ENCODE measurements at places on chromosomes 6 and 20.

- no peak for DNase-seq
These were observed 120.4 kb upstream of the PLCB4 start for GRCh38 chr20:8948442-8949020.

DNA sequence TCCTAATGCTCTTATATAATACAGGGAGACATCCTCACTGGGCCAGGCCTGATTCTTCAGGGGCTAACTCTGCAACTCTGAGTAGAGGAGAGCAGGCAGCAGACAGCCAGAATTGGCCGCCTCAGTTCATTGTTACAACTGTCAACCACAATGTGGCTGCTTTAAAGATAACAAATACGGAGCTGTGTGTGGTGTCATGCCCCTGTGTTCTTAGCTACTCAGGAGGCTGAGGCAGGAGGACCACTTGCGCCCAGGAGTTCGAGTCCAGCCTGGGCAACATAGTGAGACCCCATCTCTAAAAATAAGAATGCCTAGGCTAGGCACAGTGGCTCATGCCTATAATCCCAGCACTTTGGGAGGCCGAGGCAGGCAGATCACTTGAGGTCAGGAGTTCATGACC is 34.3 kb downstream of the CEP250 start:
- DNase-seq, result no peak

GRCh38 chr6:107082045-107082444 is 33.3 kb downstream of the BEND3 start:
- DNase-seq, result no peak

- no peak for DNase-seq
These were observed 99.3 kb downstream of the FNDC1 start for GRCh38 chr6:159268511-159268910.

GRCh38 chr20:53162251-53162835 is 190.2 kb downstream of the TSHZ2 start:
- DNase-seq, result no peak

DNA sequence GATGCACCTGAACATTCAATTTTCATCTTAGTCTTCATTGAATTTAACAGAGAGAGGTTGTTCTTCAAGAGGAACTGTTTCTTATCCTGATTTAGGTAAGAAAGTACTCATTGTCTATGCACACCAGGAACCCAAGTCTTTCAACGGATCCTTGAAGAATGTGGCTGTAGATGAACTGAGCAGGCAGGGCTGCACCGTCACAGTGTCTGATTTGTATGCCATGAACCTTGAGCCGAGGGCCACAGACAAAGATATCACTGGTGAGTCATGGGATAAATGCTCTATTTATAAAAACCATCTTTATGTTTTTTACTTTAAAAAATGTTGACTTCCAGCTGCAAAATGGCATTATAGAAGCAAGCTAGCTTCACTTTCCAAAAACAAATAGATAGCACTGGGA is 10.2 kb downstream of the NQO2 start:
- DNase-seq, result no peak

- peak; percentile 66 for DNase-seq
These were observed 3.4 kb upstream of the SCML4 start for GRCh38 chr6:107827541-107827940.

- no peak for DNase-seq
These were observed 57.0 kb upstream of the EPB41L1 start for GRCh38 chr20:36097337-36098151.

- DNase-seq, result no peak
These were observed 185.5 kb upstream of the NRSN1 start for GRCh38 chr6:23940466-23940865.

DNA sequence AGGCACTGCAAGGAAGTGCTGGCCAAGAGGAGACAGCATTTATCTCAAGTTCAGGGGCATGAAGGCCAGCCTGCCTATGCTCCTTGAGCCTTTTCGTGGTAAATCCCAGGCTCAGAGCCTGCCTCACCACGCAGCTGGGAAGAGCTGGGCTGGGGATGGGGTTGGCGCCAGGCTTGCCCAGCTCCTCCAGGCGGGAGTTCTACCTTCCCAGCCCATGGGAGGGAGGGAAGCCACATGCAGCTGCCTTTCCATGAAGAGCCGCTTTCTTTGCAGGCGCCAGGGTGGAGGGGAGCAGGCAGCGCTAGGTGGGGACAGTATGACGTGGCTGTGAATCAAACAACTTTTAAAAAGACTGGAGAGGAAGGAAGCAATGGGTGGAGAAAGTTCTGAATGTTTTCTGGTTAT is 19.5 kb upstream of the SIRT5 start:
- no peak for DNase-seq

DNA sequence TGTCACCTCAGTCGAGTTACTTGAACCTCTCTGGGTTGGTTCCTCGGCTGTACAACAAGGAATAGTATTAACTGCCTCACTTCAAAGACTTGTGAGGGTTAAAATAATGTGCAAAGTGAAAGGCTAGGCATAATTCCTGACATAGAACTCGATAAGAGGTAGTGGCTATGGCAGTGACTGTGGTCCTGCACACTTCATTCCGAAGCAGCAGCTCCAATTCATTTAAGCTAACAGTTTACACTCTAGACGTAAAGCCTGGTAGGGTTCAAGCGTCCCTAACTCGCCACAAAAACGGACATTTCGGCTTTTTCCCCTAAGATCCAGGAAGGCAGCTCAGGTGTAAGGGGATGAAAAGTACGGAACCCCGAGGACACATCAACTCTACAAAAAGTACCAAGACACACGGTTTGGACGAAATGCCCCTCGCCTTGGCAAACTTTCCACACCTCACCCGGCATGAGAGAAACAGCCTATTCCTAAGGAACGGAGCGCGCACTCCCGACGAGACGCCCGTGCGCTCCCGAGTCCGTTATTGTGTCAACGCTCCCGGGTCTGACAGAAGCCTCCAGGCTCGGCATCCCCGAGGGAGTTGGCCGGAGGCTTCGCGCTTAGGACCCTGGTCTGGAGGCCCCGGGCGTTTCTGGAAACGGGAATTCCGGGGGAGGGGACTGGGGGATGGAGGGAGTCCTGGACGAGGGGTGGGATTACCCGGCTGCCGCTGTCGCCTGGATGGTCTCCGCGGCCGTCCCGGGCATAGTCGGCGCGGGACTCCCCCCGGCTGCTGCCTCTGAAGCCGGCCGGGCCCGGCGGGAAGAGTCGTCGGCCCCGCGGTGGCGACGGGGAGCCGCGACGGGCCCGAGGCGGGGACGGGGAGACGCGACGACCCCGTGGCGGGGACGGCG is 937 bp downstream of the ZNF318 start:
- DNase-seq, result peak; percentile 40

DNA sequence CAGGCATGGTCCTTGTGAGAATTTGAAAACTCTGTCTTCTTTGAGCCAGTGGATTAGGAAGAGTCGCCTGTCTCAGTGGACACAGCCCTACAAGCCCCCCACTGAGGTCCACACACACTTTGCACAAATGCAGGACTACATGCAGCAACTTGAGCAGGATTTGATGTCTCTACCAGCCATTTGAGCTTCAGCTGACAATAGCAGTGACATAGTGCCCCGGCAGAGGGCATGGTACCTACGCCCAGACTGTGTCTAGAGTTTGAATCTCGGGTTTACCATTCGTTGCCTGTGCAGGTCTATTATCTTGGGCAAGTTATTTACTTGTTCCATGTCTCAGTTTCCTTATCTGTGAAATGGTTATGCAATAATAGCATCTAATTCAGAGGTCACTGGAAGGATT is 580.1 kb downstream of the TFAP2B start:
- DNase-seq, result no peak

DNA sequence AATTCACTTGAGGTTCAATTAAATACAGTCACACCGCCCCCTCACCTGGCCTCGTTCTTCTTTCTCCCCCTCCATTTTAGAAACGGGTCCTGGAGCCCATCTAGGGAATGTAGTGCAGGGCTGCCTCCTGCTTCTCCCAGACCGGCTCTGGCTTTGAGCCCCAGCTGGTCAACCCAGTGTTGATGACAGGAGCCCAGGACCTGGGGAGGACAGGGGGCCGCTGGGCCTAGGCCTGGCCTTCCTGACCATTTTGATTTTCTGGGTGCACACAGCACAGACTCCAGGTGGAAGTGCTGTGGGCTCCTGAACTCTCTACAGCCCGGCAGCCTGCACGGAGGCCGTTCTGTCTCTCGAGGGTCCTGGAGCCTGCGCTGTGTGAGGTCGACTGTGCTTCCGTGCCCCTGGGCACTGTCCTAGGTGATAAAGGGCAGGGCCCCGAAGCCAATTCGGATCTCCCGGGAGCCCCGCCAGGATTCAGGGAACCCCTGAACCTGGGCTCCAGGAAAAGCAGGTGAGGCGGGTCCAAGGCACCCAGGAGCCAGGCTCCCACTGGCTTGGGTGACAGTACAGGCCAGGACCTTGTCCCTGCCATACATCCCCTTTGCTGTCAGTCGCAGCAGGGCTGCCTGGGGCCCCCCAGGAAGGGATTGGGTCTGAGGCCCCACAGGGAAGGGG is 23.3 kb downstream of the NPEPL1 start:
- DNase-seq, result no peak

DNA sequence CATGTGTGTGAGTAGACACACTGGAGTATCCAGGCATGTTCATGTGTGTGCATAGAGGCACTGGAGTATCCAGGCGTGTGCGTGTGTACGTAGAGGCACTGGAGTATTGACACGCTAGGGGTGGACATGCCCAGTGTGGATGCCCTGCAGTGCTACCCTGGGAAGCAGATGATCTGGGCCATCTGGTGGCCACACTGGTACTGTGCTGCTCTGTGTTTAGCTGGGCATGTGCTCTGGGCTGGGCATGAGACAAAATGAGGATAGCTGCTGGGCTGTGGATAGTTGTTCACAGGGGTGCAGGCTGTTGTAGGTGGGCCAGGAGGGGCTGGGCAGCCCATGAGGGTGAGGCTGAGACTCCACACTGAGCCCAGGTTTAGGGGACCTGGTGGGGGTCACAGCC is 24.0 kb upstream of the NPBWR2 start:
- no peak for DNase-seq

DNA sequence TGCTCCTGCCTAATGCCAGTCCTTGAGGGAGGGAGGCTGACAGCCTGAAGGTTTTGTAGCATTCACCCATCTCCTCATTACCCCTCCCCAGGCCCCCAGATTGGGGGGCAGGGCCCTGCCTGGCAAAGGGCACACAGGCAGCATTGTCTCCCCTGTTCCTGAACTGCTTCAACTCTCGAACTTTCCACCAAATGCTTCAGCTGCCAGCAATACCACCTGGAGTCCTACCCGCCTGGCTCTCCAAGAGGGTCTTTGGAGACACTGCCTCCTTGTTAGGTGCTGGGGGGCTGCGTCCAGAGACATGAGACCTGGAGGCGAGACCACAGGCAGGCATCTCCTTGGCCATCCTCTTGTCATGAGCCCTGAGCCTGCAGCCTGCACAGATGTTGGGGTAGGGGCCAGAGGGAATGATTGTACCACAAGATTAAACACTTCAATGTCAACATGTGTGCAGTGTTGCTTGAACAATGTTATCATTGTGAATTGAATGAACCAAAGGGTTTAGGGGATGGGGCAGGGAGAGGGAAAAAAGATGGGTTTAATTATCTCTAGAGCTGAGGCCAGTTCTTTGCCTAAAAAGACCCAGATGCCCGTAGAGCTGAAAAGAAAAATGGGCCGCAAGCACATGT is 25.0 kb downstream of the BMP7 start:
- DNase-seq, result no peak

- no peak for DNase-seq
These were observed 49.0 kb upstream of the PAX1 start for GRCh38 chr20:21656308-21657067.

DNA sequence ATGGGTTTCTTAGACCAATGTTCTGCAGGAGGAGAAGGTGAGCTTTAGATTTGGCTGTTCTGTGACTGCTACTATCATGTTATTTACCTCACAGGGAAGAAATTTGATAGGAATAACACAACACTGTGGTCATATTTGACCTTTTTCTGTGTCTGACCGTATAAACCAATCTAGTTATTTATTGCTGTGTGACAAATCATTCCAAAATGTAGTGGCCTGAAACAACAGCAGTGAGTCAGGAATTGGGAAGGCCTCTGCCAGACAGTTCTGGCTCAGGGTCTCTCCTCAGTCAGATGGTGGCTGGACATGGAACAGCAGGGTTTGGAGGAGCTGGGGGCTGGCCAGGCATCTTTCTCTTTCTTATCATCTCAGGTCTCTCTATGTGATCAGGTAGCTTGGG is 33.0 kb downstream of the RIPOR2 start:
- DNase-seq, result no peak

DNA sequence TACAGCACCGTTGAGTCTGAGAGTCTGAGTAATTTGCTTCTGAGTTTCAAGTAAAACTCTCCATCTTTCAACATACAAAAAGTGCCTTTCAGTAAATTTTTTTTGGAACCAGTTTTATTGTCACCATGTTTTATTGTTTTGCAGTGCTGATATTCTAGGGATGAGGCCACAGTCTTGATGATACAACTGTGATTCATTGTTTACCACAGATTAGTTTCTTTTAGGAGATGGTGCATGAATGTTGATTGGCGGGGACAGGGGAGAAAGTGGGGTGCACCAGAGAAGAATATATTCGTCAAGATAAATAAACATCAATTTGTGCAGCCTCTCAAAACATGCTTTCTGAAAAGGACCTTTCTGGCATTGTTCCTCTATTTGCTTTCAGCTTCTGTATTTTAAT is 109.0 kb downstream of the MCHR2 start:
- no peak for DNase-seq

DNA sequence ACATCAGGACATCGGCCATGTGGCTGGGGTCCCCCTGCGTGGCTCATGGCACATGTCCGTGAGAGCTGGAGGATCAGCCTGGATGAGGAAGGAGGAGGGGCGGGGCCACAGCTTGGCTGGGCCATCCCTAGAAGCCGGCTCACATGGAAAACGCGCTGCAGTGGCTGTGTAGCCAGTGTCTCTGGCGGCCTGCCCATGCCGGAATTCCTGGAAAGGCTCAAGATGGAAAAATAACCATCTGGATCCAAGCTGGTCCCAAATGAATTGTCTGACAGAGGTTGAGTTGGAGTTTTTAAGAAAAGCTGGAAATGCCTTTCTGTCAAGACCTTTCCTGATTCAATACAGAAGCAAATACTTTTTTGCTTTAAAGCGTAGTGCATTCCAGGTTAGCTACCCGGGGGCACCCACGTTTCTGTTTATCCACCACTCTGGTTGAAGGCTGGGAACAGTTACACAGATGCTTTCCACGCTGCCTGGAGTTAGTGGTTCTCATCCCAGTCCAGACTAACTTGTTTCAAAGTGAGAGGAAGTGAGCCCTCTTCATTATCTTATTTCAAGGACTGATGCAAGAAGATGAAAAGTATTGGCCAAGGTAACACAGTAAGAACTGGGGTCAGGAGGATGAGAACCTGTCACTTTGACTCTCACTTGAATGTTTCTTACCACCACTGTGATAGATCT is 99.0 kb downstream of the GMPR start:
- DNase-seq, result no peak

GRCh38 chr6:8301502-8301901 is 133.8 kb downstream of the SLC35B3 start:
- no peak for DNase-seq

- DNase-seq, result no peak
These were observed 116.7 kb upstream of the MAN1A1 start for GRCh38 chr6:119466226-119466625.

- no peak for DNase-seq
These were observed 71.1 kb downstream of the KIF6 start for GRCh38 chr6:39654121-39654520.

Measured in stimulated activated naive CD8-positive, alpha-beta T cell treated with anti-CD3 and anti-CD28 coated beads, Interleukin-15, Interleukin-2, amounts not matched to agents 100 U/mL and 50 U/mL, for 24 hours (primary cell).